ENCODE measurements at places on chromosomes 6 and 20. TPM values are rescaled to one million over a fixed set of nuclear protein-coding genes. Genes with fewer than 3 reads are reported as not detected.

The FOXO3 gene
- total RNA-seq: 41.8 TPM

The RAB32 gene
- 108 TPM for total RNA-seq

The ATAT1 gene
- 2.5 TPM for total RNA-seq

The SPAG4 gene
- 17.3 TPM for total RNA-seq

The GTSF1L gene
- not detected for total RNA-seq

The TMEM74B gene
- total RNA-seq: not detected

The APCDD1L gene
- 26.5 TPM for total RNA-seq

The TBX18 gene
- 44.2 TPM for total RNA-seq

The ASIP gene
- total RNA-seq: not detected

The WASF1 gene
- 4.7 TPM for total RNA-seq

The RSPO3 gene
- 26.9 TPM for total RNA-seq

The SIRPB1 gene
- total RNA-seq: 0.59 TPM

The IL20RA gene
- 0.12 TPM for total RNA-seq

The CNR1 gene
- total RNA-seq: not detected

The BMP7 gene
- under 0.01 TPM for total RNA-seq

The TINAG gene
- not detected for total RNA-seq
